ENCODE measurements at places on chromosomes 4 and X.
A peak's percentile ranks its signal among the peaks of the same experiment; 100 is the strongest.

- DNase-seq, result no peak
Observed at GRCh38 chr4:45554423-45554822, 569.4 kb downstream of the GABRG1 start.

DNA sequence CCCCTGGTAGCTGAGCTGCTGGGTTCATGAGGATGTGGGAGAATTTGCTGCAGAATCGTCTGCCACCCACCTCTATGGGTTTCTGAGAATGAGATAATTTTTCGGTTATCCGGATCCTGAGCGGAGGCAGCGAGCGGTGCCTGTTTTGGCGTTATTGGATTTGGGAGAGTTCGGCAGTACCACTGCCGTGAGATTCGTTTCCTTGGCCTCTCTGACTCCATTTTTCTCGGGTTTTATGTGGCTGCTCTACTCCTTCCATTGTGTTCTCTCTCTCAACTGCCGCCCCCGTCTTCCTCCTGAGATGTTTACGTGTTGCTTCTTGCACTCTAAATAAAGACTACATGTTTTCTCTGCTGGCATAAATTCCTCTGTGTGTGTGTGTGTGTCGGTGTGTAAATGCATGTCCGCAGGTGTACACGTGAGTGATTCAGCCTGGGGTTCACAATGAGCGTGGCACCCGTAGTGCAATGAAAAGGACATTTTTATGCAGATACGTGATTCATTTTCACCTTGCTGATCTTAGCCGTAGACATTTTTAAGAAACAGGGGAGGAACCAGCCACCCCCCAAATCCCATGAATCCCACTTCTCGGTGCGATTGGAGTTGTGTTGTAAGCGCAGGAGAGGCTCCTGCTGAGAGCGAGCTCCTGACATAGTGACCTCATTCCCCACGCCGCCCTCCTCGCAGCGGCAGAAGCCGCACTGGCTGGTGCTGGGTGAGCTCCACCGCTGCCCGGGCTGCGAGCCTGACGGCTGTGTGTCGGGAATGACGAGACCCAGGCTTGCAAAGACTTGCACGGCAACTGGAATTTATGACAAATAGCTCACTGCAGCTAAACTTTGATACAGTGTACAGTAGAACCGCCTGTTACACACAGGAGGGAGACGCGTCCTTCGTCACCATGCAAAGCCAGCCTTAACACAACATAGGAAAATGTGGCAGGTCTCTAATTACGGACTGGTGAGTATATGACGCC is 82.2 kb downstream of the STOX2 start:
- no peak for DNase-seq

- no peak for DNase-seq
Observed at GRCh38 chr4:37538931-37539330, 147.2 kb downstream of the RELL1 start.

GRCh38 chr4:32488690-32489089 is 1768.5 kb downstream of the PCDH7 start:
- no peak for DNase-seq

DNA sequence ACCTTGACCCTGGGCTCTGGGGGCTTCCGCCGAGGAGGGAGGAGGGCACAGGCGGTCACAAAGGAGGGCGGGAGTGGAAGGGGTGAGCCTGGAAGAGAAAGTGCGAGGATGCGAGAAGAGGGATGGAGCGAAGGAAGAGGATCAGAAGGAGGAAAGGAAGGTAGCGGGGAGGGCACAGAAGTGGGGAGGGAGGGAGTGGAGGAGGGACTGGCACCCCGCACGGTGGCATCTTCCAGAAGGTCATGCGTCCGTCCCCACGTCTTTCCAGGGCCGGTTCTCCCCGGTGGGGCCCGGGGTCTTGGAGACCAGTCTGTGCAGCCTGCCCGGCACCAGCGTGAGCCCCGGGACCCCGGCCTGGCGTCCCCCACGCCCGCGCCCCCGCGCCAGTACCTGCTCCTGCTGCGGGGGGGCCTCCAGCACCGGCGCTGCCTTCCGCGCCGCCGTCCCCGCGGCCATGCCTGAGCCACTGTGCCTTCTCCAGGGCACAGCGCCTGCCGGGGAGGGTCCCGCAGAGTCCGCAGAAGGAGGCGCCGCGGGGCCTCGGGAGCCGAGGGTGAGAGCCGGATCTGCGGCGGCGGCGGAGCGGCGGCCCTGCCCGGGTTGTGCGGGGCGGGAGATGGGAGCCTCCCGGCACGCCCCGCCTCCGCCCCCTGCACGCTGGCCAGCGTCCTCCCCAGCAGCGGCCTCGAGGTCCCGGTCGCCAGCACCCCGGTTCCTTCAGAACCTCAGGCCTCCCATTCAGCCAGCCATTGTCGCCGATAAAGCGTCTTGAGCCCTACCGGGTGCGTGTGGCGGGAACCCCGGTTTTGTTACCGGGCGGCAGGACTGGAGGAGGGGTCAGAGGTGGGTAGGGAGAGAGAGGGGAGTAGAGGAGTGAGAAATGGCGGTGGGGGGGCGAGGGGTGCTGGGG is at the start of gene RNF175:
RNF175 (minus strand) TSS at position 618 of the 910 bp plus-strand sequence; CDS start at position 456, 162 bp downstream.
- DNase-seq, result no peak

GRCh38 chrX:36684053-36684452 is 324.1 kb upstream of the FAM47C start:
- DNase-seq, result no peak

DNA sequence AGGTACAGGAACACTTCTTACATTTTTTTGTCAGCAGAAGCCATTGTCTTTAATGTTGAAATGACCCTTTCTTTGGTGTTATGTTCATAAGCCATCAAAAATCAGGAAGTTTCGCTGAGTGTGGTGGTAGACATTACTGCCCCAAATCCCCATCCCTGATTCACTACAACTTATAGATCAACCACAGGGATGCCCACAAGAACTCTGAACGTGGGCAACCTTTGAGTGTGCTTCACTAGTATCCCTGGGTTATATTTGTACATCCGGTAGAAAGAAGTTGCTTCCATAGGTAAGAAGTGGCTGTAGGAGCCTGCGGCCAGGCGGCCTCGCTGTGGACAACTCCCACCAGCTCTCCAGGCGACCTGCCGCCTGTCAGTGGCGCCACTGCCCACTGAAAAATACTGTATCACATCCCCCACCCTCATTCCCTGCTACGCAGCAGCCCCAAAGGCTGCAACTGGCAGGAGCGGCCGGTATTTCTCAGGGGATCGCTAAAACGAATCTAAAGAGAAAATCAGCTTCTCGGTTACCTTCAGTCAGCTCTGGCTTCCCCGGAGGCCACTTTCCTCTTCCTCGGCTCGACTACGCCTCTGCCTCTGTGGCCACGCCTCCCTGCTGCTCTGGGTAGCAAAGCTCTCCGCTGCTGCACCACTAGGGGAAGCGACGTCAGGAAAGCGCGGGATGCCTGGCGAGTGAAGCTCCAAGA is 13.9 kb upstream of the ETDC start:
- peak; percentile 62 for DNase-seq

DNA sequence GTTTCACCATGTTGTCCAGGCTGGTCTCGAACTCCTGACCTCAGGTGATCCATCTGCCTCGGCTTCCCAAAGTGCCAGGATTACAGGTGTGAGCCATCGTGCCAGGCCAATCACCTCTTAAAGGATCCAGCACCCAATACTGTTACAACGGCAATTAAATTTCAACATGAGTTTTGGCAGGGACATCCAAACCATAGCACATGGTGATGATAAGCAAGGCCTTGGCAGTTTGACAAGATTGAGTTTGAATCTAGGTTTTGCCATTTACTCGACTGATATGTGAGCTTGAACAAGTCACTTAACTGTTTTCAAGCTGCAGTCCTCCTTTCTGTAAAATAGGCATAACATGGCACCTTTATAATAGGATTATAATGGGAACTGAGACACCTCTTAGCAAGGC is 84.1 kb downstream of the GPR82 start:
- DNase-seq, result no peak

GRCh38 chrX:63032811-63033210 is 318.3 kb downstream of the SPIN4 start:
- DNase-seq, result no peak

- no peak for DNase-seq
Observed at GRCh38 chrX:94758130-94758529, 1084.1 kb downstream of the FAM133A start.

- no peak for DNase-seq
Observed at GRCh38 chrX:102712981-102713625, 855 bp downstream of the GPRASP2 start.

DNA sequence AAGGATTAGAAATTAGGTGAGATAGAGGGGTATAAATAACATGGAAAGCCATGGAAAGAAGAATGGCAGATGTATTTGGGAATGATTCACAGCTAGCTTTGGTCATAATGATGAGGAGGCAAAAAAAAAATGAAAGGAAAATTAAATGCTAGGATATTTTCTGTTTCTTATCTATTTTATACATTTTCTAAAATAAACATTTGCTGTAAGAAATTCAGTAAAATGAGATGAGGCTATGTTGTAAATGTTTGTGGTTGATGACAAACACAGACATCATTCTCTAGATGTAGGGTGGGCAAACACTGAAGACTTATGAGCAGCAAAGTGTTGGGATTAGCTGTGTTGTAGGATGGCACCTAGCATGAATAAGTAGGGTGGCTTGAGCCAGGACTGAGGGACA is 407.1 kb downstream of the IL15 start:
- DNase-seq, result no peak

DNA sequence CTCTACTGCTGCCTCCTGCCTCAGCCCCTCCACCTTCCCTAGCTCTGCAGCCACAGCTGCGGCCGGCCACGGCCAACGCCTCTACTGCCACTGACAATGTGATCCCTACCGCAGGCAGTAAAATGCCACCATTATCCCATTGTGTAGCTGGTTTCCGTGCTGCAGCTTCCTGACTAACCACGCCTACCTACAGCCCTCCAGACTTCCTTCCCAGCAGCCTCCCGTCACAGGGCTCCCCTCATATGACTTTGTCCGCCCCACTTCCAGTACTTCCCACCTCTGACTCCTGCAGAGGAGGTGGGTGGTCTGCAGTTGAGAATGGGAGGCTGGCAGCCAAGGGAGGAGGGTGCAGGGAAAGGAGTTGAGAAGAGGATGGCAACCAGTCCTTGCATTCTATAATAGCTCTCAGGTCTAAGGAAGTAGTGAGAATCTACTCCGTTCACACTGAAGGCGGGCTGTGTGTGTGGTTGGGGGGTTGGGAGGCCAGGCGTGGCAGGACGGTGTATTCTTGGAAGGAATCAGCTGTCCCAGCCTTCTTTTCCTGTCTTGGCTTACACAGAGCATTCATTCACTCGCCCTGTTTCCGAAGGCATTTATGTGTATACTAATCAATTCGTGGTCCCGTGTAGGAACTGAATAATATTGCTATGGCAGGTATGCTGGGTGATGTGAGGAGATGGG is 33.1 kb upstream of the USP51 start:
- DNase-seq, result no peak

DNA sequence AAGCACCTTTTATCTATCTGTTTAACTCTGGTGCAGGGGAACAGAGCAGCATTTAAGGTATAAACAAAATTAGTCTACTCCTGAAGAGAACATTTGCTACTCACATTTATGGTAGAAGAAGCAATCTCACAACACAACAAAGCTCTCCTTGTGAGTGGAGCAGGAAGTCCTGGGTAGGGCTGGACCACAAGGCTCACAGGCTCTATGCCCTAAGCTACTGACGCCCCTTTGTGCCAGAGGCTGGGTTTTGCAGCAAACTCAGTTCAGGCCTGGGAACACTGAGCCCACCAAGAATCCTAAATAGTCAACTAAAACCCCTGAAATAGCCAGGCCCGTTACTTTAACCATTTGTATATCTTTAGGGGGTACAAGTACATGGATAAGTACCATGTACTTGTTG is 4.7 kb upstream of the ZXDB start:
- no peak for DNase-seq

DNA sequence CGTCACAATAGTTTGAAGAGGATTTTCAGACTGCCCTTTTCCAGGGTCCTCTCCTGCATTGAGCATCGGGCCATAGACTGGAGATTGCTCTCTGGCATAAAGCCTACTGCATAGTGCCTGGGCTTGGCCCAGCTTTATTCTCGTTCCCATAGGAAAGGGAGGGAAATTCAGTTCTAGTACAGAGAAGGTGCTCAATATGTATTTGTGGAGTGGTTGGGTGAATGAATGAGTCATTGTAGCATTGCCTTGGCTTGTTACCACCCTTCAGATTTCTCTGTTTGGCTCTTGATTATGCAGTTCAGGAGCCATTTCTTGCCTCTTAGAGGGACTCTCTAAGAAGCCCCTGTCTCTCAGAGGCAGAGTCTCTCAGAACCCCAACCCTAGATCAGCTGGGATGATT is 2.6 kb downstream of the TMEM35A start:
- DNase-seq, result no peak

- DNase-seq, result no peak
Observed at GRCh38 chr4:87934157-87934704, 41.3 kb upstream of the SPP1 start.

DNA sequence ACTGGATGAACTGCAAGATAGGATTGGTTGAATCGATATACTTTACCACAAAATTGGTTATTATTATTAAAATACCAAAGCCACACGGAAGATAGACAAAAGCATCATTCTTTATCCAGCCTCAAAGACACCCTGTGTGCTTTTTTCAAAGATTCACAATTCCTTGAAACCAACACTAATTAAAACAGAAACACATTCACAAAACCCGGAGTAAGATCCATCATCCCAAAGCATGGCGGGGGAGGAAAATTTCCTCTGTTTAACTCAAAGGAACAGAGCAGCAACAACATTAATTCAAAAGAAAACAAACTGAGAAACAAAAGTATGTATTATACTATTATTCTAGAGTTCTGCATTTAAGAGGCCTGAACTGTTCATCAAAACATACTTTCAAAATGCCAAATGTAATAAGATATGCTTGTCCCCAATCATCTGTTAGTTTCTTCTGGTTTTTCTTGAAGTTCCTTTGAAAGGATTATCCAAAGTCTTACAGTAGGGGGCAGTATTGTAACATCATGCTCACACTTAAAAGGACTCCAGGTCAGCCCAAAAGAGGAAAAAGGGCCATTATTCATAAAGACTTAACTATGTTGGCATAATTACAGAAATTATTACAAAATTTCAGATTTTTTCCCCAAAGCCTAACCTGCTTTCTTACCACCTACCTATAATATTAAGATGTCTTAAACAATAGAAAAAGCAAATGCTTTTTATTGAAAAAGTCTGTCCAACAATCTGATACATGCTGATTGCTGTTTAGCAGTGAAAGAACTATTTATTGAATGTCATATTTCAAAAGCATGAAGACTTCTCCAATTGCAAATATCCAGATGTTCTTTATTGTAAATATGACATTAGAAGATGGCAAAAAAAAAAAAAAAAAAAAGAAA is 168.7 kb downstream of the SCFD2 start:
- DNase-seq, result no peak

DNA sequence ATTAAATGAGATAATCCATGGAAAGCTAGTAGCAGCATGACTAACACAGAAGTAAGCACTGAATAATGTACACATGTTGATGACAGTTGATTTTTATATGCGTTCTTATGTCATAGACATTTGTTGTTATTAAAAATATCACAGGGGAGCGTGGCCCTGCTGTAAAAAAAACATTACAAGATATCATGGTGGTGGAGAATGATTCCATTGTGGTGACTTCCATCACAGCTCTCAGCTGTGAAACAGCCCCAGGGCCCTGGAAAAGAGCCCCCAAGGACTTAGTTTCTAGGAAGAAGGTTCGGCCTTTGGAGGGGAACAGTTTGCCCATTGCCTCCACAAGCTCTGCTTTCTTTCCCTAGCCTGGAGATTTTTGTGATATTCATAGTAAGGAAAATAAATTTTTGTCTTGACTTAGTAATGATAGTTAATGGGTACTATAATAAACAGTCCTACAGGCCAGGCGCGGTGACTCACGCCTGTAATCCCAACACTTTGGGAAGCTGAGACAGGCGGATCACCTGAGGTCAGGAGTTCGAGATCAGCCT is 49.9 kb downstream of the FAM114A1 start:
- DNase-seq, result no peak

Data from CD4-positive, alpha-beta T cell treated with Interleukin-1 beta for 1 hour (primary cell).